ENCODE measurements at places on chromosomes 1 and 21. TPM values are rescaled to one million over a fixed set of nuclear protein-coding genes. Genes with fewer than 3 reads are reported as not detected.

The ASPM gene
- total RNA-seq: 0.53 TPM

The FBXO28 gene
- total RNA-seq: 17.3 TPM

The NBPF10 gene
- 1.2 TPM for total RNA-seq

The FMO5 gene
- 1.4 TPM for total RNA-seq

- DNase-seq: no peak
Measured at GRCh38 chr1:99950486-99950885, 19.3 kb upstream of the SLC35A3 start.

DNA sequence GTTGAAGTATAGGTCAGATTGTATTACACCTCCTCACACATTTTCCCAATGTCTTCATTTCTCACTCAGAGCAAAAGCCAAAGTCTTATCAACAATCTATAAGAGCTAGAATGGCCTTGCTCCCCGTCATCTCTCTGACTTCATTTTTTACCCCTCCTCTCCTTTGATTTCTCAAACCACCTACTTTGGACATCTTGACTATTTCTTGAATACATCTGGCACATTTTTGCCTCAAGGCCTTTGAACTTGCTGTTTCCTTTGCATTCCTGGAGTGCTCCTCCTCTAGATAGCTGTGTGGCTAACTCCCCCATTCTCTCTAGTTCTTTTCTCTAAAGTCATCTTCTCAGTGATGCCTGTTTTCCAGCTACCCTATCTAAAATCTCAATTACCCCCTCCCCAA lies 7.2 kb upstream of the XCL2 start:
- DNase-seq: no peak

- no peak for DNase-seq
Measured at GRCh38 chr1:44632598-44632997, 41.7 kb downstream of the TMEM53 start.
